ENCODE measurements at places on chromosomes 12 and 14. TPM values are rescaled to one million over a fixed set of nuclear protein-coding genes. Genes with fewer than 3 reads are reported as not detected.

GRCh38 chr14:53035336-53036210, 84.7 kb upstream of the FERMT2 start:
- DNase-seq, result no peak

DNA sequence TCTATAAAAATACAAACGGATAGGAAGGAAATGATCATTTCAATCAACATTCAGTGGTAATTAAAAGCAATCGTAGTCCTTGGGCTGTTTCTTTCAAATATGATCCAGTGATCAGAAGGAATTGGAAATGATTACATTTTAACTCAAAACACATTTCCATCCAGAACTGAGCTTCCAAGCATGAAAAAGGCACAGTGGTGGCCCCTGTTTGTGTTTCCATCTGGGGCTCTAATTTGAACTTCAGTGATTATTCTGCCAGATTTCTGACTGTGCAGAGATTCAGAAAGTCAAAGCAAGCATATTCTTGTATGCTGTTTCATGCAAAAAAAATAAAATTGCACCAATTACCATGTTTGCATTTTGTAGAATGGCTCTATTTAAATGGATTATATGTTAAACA, 157.0 kb upstream of the LMNTD1 start:
- DNase-seq, result no peak

GRCh38 chr12:122327494-122328385, 61.4 kb upstream of the VPS33A start:
- no peak for DNase-seq

Gene SLC2A13
- 39.6 TPM for total RNA-seq

- DNase-seq, result no peak
Observed at GRCh38 chr14:73422515-73422914, 35.8 kb downstream of the NUMB start.

- no peak for DNase-seq
Observed at GRCh38 chr12:63220921-63221320, 69.9 kb upstream of the AVPR1A start.

Gene PRH2
- not detected for total RNA-seq

Gene GARIN6
- not detected for total RNA-seq

- no peak for DNase-seq
Observed at GRCh38 chr12:62911286-62911685, 23.7 kb downstream of the PPM1H start.

DNA sequence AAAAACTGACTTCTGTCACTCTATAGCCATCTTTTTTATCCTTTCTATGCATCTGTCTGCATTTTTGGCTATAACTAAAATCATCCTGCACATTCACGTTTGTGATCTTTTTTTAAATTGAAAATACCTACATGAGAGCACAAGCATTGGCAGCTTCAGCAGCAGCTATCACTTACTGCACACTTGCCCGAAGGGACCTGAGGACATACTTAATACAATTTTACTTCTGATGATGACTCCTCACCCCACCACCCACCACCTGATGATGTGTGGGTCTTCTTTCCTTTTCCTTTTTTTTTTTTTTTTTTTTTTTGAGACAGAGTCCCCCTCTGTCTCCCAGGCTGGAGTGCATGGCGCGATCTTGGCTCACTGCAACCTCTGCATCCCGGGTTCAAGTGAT, 160.3 kb downstream of the PRKCH start:
- peak; percentile 22 for DNase-seq

- no peak for DNase-seq
Observed at GRCh38 chr14:51719955-51720354, 68.2 kb downstream of the FRMD6 start.

Gene STRAP
- total RNA-seq, result 26.5 TPM

- no peak for DNase-seq
Observed at GRCh38 chr14:103279142-103280025, 54.7 kb upstream of the EIF5 start.

DNA sequence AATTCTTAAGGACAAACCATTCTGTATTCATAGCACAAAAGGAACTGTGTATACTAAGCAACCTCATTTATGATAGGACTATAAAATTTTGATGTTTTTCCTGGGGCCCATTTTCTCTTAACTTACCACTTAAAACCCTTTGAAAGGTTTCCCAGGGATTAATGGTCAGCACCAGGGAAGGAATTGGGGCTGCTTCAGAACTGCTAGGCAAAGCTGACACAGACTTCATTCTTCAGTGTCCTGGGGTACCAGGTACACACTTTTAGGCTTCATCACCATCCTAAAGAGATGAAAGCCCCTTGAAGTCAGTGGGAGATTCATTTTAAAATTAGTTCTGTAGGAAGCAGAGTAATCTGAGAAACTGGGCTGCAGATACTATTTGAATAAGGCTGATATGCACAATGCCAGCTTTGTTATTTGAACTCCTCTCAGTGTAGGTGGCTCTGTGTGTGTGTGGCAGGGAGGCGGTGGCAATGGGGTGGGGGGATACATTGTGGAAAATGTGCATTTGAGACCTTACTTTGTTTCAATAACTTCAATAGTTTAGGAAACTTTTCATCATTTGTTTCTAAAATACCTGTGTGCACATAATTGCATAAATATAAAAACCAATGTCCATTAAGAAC, 329.3 kb upstream of the DCN start:
- no peak for DNase-seq

Gene CELA1
- total RNA-seq, result not detected

Gene TOMM20L
- total RNA-seq, result not detected

DNA sequence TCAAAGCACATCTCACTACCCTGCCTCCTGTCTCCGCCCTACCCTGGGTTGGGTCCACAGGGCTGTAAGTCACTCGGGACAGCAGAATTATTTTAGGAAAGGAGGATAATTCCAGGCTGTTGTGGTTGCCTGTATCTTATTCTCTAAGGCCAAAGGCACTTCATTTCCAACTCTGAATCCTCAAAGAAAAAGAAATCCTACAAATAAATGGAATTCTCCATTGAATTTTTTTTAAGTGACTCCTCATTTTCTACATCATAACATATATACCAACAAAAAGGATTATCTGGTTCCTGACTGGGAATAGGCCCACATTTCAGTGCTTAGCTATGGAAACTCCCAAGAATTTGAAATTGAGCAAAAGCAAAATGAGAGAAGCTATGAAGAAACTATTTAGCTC, 186.4 kb downstream of the ITPR2 start:
- DNase-seq, result no peak

GRCh38 chr14:63761351-63762117, 33.7 kb upstream of the SGPP1 start:
- no peak for DNase-seq

DNA sequence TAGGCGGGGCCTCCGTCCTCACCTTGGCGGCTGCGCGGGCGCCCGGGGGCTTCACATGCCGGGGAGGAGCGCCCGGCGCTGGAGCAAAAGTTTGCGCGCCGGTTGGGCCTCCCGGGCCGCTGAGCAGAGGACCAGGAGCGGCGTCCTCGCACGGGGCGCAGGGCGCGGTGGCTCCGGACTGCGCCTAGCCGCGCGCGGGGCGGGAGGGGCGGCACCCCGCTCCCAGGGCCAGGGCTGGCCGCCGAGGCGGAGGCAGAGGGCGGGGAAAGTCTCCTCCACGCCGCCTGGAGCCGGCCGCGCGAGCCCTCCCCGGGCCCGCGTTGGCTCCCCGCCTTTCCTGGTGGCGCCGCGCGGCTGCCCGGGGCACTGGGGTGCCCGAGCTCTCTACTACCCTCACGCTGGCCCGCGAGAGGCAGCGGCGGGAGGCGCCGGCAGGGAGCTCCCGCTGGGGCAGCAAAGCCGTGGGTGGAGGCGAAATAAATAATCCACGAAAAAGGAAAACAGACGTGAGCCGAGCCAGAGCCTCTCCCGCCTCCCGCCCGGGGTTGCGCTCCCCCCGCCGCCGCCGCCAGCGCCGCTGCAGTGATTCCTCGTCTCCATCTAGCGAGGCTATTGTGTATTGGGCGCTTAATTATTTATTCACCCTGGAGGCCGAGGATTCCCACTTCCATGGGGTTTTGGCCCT, 400 bp upstream of the PRIMA1 start:
- DNase-seq, result no peak

Gene SH2B3
- 6.2 TPM for total RNA-seq

GRCh38 chr14:95068521-95068920, 88.8 kb downstream of the DICER1 start:
- DNase-seq, result no peak

DNA sequence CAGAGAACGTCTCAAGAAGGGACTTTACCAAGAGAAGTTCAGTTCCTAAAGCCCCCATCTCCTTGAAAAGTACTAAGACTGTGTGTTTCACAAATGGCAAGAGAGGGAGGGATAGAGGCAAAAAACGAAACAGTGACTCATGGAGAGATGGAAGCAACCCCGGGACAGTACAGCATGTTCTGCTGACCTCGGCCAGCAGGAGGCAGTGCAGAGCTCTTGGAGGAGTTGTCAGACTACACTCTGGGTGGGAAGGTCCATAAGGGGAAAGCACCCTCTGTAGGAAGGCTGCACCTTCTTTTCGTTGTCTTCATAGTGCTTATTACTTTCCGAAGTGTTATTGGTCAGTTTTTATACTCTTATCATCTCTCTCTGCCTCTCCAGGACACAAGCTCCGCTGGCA, 525.2 kb upstream of the CCDC196 start:
- DNase-seq, result no peak

DNA sequence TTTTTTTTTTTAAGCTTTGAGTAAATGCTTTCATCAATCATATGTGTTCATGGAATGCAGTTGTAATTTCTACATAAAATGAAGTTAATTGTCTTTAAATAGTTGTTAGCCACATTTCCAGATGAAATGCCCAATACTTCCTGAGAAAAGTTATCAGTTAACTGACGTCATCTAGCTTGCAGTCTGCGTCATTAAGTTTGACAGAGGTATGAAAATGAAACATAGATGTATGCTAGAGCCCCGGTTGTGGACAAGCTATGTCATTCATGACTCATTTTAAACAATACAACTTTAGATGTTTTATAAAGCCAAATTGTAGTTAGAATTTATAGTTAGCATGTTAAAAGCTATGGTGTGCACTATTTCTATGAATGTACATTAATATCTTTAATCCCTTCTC, 90.7 kb downstream of the PLEKHA5 start:
- DNase-seq, result no peak

Gene TAS2R9
- total RNA-seq, result not detected

Gene TGM1
- total RNA-seq, result 5.8 TPM

Gene HOXC12
- total RNA-seq, result not detected

Gene DLK1
- not detected for total RNA-seq

- DNase-seq, result no peak
Observed at GRCh38 chr12:26906704-26907103, 31.1 kb downstream of the INTS13 start.

Data from Peyer's patch (tissue), 4 donors.